ENCODE measurements at places on chromosomes 4 and X.

DNA sequence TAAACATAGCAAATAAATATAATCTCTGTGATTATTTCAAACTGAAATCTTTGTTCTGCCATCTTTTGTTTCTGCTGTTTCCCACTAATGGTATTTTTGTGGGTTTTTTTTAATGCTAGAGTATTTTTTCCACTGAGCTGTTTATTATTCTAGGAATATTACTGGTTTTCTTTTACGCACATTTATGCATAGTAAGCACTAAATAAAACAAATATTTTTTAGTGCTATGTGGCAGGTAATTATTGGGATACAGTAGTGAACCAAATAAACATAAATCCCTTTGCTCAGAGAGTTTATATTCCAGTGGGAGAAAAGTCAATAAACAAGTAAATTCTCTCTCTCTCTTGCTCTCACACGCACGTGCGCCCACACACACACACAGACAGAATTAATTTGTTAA is 397.4 kb downstream of the PRDM5 start:
- DNase-seq: no peak

DNA sequence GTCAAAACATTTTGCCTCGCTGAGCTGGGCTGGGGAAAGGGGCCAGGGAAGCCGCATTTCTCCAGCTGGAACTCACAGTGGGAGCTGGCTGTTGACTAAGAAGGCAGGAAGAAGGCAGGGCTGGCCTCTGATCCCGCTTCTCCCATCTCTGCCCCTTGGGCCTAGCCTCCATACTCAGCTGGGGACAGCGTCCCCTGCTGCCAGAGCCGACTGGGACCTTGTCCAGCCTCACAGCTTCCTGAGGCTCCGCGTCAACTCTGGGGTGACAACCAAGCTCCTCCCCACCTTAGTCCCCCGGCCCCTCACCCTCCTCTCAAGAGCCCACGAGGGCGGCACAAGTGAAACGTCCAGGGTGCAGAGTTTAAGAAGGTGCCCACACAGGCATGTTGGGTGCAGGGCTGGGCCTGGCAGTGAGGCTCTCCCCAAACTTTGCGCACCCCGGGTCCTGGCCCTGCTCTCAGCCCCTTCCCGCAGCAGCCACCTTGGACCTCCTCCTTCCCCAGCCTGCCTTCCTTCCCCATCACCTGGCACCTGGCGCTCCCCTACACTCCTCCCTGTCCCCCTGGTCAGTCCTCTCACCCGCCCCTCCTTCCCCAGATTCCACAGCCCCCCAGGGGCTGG is 100.8 kb downstream of the PSAPL1 start:
- no peak for DNase-seq

DNA sequence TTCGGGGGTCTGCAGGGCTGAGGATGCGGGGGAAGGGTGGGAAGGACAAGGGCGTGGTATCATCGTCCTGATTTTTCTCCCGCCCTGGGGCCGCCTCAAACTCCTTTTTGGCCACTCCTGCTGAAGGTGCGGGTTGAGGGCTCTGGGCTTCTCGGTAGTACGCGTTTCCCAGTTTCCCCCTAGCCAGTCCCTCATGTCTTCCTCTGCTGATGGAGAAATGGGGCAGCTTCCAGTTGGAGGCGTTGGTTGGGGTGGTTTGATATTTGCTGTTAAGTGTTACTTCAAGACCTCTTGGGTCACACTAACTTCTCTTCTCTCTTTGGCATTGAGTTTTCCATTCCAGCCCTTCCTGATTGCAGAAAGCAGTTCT is 482 bp downstream of the GSTCD start:
- DNase-seq: no peak

DNA sequence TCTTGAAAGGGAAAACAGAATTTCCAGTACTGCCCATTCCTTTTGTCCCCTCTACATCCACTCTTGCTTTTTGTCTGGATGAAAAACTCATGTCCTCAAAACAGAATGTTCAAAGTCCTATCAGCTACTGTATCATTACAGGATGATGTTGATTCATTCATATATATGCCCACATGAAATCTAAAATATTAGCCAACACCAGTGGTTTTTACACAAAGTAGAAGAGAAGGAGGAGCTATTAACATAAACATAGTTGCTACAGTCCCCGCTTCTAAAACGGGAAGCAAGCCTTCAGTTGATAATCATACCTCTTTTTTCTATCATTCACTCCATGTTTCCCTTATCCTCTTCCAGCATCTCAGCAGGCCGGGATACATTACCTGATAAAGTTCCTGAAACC is 7.7 kb upstream of the THOC2 start:
- no peak for DNase-seq

DNA sequence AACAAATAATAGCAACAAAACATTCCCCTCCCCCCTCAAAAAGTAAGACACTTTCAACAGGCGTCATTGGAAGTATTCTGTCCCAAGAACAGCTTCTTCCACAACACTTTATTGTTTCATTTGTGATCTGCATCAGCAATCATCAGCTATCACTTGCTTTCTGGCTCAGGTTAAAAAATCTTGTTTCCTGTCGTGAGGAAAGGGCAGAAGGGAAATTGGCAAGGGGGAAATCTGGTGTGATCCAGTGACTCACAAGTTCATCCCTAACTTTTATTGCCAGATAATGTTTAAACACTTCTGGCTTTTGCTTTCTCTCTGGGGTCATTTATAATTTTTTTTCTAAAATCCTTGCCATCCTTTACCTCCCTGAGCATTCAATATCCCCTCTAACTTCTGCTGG is 247.4 kb upstream of the GIMD1 start:
- no peak for DNase-seq

GRCh38 chrX:49995107-49995731 is 72.8 kb downstream of the CLCN5 start:
- no peak for DNase-seq

DNA sequence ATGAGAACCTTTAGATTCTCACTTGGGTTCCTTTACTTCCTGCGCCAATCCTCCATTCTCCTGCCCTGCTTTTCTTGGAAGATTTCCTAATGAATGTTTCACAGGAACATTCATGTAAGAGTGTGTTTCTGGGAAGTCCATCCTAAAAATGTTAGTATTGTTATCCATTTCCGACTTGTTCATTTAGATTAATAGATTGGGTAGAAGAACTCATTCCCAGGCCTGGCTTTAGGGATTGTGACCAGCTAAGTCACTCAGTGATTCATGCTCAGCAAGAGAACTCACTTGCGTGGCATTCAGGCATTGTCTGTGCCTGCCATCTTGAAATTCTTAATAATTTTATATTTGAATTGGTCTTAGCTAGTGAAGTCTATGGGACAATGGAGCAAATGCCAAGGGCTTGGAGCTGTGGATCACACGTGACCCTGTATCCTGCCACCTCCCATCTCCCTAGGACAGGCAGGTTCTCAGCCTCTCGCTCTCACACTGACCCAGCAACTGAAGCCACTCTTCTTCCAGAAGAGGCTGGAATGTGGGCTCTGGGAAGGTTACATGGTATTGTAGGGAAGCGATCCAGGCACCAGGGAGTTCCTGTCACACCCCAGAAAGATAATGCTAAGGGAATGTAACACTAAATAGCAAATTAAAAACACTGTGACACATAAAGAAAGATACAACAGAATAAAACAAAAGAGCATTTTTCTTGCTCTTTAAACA is 562.1 kb downstream of the TMA16 start:
- DNase-seq: no peak

- no peak for DNase-seq
Observed at GRCh38 chr4:53233114-53233795, 132.6 kb downstream of the SCFD2 start.

DNA sequence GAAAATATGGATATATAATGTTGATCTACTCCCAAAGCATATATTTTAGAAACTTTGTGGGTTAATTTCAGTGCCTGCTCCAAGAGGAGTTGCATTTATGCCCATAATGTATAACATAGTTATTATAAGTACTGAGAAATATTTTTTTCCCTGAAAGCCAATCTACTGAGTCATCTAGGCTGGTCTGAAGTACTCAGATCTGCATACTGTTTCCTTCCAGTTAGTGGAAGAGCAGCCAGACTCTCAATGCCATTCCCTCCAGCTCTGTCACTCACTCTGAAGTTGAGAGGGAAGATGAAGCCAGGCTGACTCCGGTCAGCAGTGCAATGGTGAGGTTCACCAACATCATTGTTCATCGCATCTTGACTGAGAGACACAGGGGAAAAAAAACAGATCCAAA is 505.1 kb downstream of the PPARGC1A start:
- no peak for DNase-seq

DNA sequence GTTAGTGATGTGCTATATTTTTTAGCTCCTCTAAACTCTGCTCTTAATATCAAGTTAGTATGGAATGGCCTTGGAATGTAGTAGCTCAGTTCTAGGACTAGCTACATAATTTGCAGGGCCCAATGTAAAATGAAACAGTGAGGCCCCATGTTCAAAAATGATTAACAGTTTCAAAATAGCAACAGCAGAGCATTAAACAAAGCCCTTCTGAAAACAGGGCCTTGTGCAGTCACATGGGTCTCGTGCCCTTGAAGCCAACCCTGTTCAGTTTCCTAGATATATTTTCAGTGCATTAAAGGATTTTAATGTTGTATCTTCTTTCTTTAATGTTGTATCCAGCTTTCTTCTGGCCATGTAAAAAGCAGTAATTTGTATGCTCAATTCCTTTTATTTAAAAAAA is 82.1 kb downstream of the TASL start:
- no peak for DNase-seq

DNA sequence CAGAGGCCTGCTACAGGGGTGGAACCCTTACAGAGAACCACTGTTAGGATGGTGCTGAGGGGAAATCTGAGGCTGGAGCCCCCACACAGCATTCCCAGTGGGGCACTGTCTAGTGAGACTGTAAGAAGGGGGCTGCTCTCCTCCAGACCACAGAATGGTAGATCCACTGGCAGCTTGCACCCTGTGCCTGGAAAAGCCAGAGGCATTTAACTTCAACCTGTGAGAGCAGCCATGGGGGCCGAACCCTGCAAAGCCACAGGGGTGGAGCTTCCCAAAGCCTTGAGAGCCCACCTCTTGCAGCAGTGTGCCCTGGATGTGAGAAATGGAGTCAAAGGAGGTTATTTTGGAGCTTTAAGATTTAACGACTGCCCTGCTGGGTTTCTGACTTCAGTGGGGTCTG is 159.4 kb downstream of the BMPR1B start:
- no peak for DNase-seq

- DNase-seq: no peak
Observed at GRCh38 chr4:94277534-94277933, 65.1 kb downstream of the HPGDS start.

DNA sequence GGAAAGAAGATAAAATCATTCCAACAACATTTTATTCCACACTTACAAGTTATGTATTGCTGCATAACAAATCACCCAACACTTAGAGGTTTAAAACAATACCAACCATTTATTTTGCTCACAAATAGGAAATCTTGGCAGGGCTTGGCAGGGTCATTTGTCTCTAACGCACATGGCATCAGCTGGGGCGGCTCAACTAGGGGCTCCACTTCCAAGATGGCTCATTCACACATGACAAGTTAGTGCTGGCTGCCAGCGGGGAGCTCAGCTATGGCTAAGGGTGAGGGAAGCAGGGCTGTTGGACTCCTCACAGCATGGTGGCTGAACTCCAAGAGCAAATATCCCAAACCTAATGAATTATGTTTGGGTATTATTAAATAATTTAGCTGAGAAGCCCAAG is 377.0 kb downstream of the ZNF674 start:
- DNase-seq: no peak

DNA sequence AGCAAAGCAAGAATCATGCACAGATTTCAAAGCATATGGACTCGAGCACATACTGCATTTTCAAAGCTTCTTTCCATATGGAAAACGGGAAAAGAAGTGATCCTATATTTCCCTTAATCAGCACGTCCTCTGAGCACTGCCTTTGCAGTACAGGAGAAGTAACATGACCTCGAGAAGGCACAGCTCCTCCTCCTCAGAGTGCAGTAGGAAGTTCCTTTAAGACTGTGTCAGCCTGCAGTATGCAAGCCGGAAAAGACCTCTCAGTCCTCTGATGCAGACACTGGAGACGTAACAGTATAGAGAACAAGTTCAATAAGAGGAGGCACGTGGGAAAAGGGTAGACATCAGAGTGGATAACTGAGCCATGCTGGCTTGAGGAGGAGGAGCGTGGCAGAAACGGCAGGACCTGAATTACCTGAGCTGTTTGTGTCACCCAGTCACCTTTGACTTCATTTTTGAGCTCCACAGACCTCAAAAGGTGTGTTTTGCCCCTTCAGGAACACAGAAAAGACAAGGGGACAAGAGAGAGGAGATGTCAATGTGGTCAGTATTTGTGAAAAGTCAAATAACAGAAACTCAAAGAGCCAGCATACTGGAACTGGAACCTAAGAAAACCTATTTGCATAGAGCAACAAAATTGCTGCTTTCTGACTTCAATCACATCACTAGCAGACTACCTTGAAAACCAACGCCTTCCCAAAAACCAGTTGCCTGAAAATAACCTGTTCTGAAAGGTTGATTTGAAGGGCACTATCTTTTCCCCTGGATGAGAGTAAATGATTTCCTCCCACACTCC is 20.8 kb downstream of the IRF2 start:
- no peak for DNase-seq

GRCh38 chr4:6342530-6343293 is 73.1 kb downstream of the WFS1 start:
- DNase-seq: no peak

DNA sequence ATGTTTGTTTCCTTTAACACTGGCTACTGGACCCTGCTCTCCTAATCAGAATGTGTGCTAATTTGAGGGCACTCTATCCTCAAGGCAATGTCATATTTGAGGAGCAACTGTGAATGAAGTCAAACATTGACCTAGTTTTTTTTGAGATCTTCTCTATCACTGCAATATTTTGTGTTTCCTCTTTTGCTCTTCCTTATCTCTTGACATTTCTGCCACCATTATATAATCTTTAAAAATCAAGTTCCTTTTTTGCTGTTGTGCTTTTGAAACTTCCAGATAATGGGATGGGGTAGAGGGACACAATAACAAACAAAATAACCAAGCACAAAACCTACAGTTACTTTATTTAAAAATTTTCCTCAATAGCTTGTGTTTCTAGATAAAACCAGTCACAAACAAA is 7.4 kb upstream of the WDFY3 start:
- DNase-seq: no peak

- DNase-seq: no peak
Observed at GRCh38 chr4:784401-785331, 41.3 kb downstream of the CPLX1 start.

GRCh38 chr4:6492027-6492590 is 19.7 kb upstream of the PPP2R2C start:
- DNase-seq: no peak

DNA sequence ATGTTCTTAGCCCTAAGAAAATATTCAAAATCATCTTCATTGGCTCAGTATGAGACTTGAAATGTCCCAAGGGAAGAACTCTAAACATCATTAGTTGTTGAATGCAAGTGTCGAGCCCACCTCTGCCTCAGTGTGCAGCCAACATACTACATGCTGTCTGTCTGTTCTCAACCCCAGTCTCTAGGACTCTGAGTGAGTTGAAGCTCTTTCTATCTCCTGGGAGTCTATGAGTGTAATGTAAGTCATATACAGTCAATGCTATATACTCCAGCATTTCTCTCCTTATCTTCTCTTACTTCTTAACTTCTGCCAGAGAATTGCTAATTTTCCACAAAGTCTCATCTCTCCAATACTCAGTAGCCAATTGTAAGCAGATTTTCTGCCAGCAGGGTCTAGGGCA is 61.3 kb downstream of the SPATA18 start:
- no peak for DNase-seq

- DNase-seq: no peak
Observed at GRCh38 chrX:106168107-106168506, at the start of gene PWWP3B. Gene PWWP3B, plus strand, starts transcription at chrX:106168305. Its CDS starts 37,128 bp downstream, at chrX:106205433.
